ENCODE measurements at places on chromosomes 2 and 18.

DNA sequence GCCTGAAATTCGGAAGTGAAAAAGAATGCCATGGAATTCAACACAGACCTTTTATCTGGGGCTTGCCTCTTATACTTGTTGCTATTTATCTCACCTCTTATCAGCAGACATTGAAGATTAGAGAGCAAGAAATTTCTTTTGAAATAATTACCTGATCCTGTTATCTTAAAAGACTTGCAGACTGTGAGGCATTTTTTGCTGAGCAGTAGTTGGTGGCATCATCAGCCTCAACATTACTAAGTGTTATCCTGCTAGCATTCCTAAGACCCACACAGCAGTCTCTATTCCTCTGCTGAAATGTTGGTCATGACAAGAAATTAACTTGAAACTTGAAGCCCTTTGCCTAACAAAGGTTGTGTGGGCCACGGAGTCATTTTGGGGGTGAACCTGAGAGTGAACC lies 186.5 kb downstream of the TRIB2 start:
- DNase-seq = no peak

GRCh38 chr18:3970929-3971328 lies 484.2 kb downstream of the DLGAP1 start:
- DNase-seq = no peak

DNA sequence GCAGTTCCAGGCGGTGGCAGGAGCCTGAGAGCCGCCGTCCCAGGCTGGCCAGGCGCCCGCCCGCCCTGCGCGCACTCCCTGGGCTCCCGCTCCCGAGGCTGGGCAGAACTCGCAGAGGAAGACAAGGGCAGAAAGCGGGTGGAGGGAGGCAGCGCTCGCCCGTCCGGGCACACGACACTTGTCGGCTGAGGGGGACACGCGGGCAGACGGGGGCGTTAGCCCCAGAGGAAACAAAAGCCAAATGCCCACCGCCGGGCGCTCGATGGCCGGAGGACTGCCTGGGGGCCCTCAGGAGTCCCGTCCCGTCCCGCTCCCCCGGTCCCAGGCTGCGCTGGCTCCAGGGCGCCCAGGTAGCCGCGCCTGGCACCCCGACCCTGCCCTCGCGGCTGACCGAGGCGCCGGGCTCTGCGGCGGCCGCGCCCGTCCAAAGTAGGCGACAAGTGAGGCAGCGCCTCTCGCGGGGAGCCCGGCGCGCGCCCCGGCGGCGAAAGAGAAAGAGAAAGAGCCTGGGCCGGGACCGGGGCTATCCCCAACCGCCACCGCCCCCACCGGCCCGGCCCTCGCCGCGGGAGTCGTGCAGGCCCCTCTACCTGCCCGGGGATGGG lies 491 bp downstream of the L3MBTL4 start:
- DNase-seq = no peak

DNA sequence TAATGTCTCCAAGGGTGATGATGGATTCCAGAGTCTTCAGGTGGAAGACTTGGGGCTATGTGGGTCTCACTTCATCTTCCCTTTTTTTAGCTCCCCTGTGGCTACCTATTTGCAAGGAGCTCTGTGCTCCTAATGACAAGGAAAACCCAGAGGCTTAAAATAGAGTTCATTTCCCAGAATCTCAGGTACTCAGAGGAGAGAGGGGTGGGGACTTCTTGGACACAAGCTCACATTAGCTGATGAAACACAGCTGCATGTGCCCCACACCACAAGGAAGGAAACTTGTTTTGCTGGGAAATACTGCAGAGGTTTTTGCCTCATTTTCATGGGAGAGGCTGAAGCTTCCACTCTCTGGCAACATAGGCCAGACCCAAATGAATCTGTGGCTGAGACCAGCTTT lies 138.6 kb upstream of the SLC1A4 start:
- no peak for DNase-seq

DNA sequence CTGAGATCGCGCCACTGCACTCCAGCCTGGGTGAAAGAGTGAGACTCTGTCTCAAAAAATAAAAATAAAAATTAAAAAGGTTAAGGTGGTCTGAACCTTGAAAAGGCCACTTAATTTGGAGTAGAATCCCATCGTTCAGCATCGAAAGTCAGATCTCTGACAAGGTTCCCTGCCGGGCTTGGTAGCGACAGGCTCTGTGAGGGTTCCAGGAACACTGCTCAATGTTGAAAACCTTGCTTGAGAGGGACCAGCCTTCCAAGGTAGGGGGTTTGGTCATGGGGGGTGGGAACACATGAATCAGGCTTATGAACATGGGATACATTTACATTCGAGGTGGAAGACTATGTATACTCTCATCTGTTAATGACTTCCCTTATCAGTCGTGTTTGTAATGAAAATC lies 232.2 kb downstream of the FHOD3 start:
- DNase-seq = no peak

DNA sequence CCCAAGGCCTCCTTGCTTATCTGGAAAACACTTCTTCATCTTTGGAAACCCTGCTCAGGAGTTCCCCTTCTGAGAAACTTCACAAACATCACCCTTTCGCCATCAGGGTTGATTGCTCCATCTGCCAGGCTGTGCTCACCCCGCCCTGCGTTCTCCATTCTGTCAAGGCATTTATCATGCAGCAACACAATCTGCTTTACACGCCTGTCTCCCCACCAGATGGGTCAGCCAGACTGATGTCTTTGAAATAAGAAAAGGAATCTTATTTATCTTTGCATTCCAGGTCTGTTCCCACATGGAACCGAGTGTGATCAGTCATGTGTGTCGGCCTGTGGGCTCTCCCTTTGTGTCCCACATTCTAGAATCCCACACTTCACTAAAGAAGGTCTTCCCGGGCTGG lies 110.0 kb upstream of the ARL4C start:
- DNase-seq = no peak

- DNase-seq = no peak
These were observed 42.4 kb downstream of the ACVR1 start for GRCh38 chr2:157833721-157834120.

GRCh38 chr2:177724398-177725287 lies 332.1 kb downstream of the AGPS start:
- DNase-seq = peak; percentile 29

DNA sequence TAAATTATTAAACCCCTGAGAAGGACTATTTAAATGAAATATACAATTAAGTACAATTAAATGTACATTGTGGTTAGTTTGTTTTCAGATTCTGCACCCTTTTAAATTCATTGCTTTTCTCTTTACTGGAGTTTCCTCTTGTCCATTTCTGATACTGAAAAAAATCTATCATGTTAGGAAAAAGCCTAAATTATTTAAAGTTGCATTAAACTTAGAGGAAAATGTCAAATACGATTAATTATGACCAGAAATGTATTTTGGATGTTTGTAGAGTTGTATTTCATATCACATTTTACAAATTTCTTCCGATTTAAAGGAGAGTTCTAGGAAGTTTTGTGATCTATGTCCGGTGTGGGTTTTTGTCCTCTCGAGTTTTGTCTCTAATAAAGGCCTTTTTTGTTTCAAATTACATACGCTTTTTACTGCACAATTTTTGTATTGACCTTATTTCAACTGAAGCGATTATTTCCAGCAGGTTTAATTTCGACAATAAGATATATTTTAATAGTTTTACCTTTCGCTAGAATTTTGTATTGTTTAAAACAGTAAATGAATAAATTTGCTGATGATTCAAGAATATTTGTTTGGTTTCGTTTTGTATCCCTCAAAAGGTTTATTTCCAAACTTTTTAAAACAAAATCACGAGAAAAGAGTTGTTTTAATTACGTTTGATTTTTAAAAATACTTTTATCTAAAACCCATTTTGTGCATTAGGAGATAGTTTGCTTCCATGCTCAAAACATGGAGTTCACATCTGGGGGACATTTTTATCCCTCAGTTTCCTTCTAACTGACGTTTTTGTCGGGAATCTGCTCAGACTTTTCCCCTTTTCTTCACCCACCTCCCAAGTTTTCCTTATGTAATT lies 3.3 kb upstream of the SATB2 start:
- DNase-seq = no peak

- no peak for DNase-seq
These were observed 312.7 kb downstream of the TCF4 start for GRCh38 chr18:55275039-55275901.

- peak; percentile 42 for DNase-seq
These were observed 11.8 kb downstream of the G6PC2 start for GRCh38 chr2:168912901-168913369.

DNA sequence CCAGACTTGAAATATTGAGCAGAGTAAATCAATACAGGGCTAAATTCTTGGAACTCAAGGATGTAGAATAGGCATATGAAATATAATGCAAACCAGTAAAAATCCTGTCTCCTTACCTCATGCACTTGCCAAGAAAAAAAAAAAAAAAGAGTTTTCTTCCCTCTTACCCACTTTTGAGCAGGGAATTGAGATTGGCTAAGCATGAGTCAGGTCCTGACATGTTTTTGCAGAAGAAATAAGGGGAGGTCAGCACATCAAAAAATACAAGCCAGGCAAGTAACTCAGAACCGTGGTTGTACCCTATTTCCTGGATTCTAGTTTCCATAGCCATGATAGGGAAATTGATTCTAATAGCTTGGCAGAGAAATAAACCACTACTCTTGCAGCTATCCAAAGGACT lies 1526.7 kb downstream of the LRP1B start:
- DNase-seq = no peak

DNA sequence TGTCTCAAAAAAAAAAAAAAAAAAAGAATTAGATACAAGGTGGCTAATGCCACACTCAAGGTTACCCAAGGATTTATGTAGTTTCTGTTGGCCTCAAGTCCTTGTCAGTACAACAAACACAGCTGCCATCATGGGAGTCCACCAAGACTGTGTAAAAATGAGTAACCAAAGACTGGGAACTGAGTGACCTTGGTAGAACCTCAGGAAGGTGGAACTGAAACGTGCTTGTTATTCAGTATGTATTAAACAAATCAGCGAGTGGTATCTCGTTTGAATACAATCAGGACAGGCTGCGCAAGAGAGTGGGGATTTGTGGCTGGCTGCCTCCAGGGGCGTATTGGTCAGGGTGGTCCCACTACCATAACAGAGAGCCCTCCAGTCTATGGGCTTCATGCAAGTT lies 1.6 kb upstream of the SFTPB start:
- no peak for DNase-seq

DNA sequence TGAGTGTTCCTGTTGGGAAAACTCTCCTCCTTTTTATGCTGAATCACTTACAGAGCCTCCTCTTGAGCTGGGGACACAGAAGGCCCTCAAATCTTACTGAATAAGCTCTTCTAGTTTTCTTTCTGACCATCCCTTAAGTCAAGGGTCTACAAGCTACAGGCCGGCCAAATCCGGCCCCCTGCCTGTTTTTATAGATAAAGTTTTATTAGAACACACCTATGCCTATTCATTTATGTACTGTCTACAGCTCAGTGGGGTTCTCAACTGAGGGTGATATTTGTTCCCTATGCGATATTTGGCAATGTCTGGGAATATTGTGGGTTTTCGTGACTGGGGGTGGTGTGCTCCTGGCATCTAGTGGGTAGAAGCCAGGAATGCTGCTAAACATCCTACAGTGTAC lies 14.0 kb downstream of the CDC42EP3 start:
- no peak for DNase-seq

- DNase-seq = no peak
These were observed 36.6 kb upstream of the SKOR2 start for GRCh38 chr18:47287911-47288585.

DNA sequence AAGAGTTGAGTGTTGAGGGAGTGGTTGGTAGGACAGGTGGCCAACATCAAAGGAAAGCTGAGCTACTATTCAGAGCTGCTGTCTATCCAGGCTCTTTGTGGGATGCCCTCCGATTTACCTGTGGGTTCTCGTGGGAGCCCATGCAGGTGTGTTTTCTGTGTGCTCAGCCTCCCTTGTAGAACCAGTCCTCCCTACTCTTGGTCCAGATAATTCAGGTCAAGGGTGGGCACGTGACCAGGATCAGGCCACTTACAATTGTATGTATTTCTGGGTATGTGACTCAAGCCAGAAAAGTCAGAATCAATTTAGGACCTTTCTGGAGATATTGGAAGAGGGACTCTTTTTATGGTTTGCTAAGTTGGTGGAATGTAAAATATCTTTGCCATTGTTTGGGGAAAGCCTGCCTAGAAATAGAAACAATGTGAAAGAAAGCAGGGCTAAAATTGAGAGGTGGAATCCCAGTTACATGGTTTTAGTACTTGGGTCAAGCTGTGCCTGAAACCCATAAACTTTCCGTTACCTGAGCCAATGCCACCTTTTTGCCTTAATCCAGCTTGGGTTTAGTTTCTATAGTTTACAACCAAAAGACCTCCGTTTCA lies 93.2 kb downstream of the PDCL3 start:
- DNase-seq = no peak

- no peak for DNase-seq
These were observed 66.6 kb downstream of the MYOM1 start for GRCh38 chr18:3153107-3153704.

GRCh38 chr2:72915907-72916742 lies 1.2 kb upstream of the EMX1 start:
- DNase-seq = no peak

DNA sequence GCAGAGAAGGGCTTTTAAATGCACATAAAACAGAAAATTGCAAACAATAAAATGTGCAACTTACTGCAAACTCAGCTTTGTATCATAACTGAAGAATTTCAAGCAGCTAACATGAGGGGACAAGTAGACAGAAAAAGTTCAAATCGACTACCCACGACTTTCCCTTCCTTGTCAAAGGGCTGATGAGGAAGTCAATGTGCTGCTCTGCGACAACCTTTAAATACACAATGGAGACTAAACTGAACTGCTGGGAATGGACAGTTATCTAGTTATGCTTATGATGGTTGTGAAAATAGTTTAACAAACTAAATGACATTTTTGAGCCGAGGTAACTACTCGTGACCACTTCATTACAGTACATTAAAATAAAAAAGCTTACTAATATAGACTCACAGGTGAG lies 84.1 kb downstream of the INO80D start:
- DNase-seq = no peak

DNA sequence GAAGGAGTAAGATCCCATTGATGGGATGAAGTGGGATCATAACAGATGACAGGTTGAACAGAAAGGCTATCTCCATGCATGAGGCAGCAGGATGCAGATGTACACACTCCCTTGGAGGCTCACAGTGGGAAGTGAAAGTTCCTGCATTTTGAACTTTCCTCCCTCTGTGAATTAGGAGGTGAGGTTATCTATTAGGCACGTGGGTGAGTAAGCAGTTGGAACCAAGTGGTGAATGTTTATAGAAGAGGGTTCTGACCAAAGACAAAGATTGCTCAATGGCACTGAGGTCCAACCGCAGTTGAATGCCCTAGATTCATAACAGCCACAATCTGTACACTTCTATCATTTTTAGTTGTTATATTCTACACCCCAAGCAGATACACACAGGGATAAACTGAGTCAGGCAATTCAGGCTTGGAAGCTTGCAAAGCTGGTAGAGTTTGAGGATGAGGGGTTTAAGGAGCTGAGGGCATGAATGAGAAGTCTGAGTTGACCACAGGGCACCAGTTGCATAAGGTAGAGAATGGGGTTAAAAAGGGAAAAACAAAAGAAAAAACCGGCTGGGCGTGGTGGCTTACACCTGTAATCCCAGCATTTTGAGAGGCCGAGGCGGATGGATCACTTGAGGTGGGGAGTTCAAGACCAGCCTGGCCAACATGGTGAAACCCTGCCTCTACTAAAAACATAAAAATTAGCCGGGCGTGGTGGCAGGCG lies 7.1 kb upstream of the KCMF1 start:
- no peak for DNase-seq

Data from C1 segment of cervical spinal cord (tissue), 14 donors.